ENCODE measurements at places on chromosomes 1 and 21.

DNA sequence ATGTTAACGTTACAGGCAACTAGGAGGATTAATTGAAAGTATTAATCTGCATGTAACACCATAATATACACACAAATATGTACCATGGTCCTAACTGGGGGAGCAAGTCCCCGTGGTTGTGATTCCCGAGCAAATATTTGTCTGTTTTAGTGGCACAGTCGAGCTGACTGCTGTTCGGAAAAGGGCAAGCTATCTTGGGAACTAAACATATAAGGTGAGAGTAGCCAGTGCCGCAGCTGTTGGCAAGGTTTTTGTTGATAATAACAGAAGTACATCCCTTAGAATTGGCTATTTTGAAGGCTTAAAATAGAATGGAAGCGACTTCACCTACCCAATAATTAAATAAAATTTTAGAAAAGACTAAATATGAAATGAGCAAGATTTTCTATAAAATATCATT lies 45.5 kb downstream of the UCHL5 start:
- DNase-seq = no peak

GRCh38 chr21:16420031-16420724 lies 690.4 kb downstream of the USP25 start:
- DNase-seq = peak; percentile 3

- DNase-seq = no peak
These were observed 32.0 kb downstream of the DNAJC6 start for GRCh38 chr1:65341381-65341780.

DNA sequence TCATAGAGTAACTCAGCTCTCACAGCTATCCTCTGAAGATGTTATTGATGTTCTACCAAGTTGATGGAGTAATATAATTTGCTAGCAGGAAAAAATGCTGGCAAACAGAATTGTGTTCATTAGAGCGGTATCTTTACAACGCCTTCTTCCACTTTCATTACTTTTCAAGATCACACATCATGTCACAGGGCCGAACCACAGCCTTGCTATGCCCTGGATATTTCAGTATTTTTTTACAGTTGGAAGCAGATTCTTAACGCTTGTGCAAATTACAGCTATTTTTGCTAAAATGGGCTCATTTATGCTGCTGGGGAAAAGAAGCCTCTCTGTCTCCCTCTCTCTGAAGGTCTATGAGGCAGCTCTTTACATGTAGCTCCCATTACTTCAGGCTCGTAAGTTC lies 632.2 kb downstream of the KIF26B start:
- DNase-seq = no peak

- DNase-seq = no peak
These were observed 14.5 kb downstream of the SYT11 start for GRCh38 chr1:155873860-155874259.

DNA sequence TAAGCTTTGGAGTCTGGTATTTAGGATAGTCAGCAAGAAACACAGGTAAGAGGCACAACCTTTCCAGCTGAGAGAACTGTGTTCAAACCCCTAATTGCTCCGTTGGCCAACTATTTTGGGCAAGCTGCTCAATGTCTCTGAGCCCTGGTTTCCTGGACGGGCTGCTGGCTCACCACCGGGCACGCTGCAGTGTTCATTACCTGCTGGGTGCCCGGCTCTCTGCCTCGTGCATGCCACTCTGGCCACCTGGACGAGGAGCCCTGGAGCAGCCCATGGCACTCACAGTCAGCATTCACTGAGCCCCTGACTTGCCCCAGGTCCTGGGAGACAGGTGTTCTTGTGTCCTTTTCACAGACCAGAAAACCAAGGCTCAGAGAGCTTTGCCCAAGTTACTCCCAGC lies 51.0 kb downstream of the DMRTB1 start:
- DNase-seq = no peak

DNA sequence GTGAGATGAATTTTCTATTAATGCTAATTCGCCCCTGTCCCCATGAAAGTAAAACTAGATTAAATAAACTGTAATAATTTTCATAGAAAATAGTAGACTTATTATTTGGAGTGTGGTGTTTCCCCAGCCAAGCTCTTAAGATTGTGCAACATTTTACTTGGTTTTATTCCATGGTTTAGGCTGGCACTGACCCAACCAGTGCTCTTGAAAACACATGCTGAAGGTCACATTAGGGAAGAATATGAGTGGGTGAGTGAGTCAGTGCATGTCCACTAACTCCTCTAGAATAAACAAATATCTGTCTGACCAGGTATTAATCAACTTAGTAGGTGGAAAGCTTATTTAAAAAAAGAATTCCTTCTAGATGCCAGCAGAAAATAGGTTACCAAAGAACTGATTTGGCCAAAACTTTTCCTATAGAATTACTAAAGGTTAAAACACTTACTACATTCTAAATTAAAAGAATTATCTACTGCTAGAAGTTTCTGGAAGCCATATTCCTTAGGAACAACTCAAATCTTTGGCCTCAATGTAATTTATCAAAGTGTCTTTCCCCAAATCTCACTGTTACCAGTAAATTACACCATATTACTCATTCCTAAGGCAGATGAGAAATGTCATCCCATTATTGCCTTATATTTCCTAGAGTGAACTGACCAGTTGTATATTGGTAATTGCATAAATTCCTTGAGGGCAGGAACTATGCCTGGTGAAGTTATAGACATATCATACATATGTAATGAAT lies 89.7 kb upstream of the RGS1 start:
- no peak for DNase-seq

DNA sequence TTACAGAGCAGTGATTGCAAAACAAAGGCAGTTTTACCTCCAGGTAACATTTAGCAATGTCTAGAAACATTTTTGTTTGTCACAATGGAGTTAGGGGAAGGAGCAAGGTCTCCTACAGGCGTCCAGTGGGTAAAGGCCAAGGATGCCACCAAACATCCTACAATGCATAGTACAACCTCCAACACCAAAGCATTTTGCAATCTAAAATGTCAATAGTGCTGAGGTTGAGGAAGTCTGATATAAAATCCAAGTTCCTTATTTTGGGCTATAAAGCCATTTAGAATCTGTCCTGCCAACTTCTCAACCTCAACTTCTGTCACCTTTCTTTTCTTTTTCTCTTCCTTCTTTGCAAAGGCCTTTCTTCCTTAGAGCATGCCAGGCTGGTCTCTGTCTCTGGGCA lies 111.2 kb downstream of the FASLG start:
- DNase-seq = no peak

- no peak for DNase-seq
These were observed 31.9 kb downstream of the GLUL start for GRCh38 chr1:182359645-182360044.

DNA sequence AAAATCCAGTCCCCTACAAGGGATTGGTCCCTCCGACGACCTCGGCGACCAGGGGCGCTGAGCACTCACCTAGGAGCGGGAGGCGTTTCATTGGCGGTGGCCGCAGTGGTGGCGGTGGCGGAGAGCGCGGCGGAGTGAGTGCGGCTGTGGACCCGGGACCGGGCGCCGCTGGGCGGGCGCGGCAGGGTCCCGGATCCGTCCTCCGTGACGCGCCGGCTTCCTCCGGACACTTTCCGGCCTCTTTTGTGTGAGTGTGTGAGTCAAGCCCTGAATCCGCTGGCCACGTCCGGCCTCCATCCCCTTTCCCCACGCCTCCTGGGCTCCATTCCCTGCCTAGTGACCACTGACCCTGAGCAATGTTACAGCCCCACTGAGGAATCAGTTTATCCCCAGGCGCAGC lies at the start of gene ADGRL4:
ADGRL4 (minus strand) TSS at position 167 of the 400 bp plus-strand sequence; CDS start at position 91, 76 bp downstream.
- no peak for DNase-seq

- DNase-seq = no peak
These were observed 76.5 kb upstream of the DESI2 start for GRCh38 chr1:244576259-244576892.

DNA sequence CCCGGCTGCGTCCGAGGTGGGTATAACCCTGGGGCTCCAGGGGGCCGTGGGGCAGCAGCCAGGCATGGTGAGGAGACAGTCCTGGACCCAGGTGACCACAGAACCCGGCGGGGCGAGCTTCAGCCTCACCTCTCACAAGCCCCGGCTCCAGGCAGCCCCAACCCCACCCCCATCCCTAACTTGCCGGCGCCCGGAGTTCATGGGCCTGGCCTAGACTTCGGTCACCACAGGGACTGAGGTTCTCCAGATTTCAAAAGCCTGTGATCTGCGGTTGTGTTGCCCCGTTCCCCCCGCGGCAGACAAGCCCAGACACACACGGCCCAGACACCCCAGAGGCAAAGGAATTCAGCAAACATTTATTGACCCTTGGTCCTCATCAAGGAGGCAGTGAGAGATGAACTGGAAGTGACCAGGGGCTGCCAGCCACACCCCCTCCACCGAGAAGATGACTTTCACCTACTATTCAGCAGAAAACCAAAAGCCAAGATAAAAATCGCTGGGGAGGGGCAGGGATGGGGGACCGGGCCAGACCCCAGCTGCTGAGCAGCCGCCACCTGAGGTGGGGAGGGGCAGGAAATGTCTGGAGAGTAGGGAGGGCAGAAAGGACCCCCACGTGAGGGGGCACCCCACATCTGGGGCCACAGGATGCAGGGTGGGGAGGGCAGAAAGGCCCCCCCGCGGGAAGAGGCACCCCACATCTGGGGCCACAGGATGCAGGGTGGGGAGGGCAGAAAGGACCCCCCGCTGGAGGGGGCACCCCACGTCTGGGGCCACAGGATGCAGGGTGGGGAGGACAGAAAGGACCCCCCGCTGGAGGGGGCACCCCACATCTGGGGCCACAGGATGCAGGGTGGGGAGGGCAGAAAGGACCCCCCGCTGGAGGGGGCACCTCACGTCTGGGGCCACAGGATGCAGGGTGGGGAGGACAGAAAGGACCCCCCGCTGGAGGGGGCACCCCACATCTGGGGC lies 3.9 kb downstream of the HES4 start:
- peak; percentile 30 for DNase-seq

- no peak for DNase-seq
These were observed 121.5 kb downstream of the XCL2 start for GRCh38 chr1:168422203-168422847.

DNA sequence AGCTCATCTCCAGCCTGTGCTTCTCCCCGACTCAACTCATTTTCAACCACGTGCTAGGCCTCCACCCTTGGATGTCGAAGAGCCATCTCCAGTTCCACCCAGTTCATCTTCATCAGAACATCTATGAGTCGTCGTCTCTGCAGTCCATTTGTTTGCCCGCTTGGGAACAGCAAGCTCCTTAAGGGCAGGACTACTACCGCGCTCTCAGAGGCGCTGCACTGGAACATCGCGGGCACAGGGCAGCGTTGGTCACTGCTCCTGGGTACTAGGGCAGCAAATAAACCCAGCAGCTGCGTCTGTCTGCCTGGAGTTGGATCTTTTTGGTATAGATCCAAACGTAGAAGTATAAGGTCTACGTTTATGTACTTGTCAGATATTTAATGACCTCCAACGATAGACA lies 478 bp upstream of the PRDM2 start:
- no peak for DNase-seq

All from HuH-7.5 (cell line).